Type B pancreatic cell (in vitro differentiated cells): ENCODE measurements at places on chromosomes 7 and 10.

- H3K36me3 ChIP-seq = no peaks in the 10 kb centered on the region
- H3K27me3 ChIP-seq = peaks cover 4% of the 10 kb centered on the region
- H3K4me3 ChIP-seq = no peak overlapping the region
- H3K27ac ChIP-seq = no peak overlapping the region
Observed at GRCh38 chr7:37262181-37262580, 186.5 kb downstream of the ELMO1 start.

DNA sequence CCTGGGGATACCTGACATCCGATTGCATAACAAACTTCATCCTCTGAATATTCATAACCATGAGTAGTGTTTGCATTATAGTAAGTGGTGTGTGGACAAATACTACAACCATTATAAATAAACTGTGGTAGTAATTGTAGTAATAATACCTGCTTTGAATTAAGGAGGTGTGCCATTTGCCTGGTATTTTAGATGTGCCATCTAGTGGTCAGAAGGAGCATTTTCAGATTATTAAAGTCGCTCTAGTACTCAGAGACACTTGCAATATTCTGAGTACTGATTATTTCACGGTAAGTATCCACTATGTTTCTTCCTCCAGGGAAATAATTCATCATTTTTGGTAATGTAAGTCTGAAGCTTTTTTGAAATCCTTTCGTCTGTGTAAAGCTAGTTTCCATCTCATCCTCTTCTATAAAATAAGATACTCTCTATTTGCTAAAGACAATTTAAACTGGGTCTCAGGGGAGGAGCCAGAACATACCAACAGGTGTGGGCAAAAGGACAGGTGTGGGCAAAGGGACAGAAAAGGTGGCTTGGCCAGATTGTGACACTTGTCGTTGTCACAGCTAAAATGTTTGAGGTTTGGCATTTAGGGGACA lies 115.3 kb upstream of the WDR11 start:
- H3K27me3 ChIP-seq = peaks cover 28% of the 10 kb centered on the region
- no peak for DNase-seq
- no peaks in the 10 kb centered on the region for H3K4me1 ChIP-seq
- H3K4me3 ChIP-seq = no peak overlapping the region
- H3K27ac ChIP-seq = no peak overlapping the region

DNA sequence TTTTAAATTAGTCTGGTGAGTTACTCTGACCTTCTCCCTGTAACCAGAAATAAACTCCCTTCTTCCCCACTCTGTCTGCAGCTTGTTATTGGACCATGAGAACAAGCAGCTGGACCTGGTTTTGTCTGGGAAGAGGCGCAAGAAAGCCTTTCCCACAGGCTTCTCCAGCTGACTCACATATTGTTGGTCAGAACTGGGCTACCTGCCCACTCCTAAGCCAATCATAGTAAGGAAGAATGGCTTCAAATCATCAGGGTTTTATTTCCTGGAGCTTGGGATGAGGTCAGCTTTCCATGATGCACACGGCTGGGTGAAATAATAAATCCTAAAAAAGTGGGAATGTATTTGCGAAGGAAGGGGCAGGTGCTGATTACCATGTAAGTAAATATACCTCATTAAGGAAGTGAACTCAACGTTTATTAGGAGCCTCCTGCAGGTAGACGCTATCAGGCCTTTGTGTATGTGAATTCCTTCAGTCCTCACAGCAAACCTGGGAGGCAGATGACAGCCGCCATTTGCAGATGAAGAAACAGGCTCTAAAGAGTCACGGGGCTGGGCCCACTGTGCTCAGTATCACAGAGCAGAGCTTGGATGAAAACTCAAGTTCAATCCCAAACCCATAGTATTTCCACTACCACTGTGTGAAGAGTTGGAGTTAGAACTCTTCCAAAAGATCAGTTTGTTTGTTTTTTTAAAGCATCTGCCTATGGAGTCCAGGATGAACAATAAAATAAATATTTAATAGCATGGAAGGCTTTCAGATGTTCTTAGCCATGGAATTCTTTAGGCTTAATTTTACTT lies 32.8 kb downstream of the IL15RA start:
- H3K27ac ChIP-seq = no peak overlapping the region
- H3K27me3 ChIP-seq = peaks cover 12% of the 10 kb centered on the region
- no peaks in the 10 kb centered on the region for H3K36me3 ChIP-seq
- H3K4me3 ChIP-seq = no peak overlapping the region
- H3K4me1 ChIP-seq = peaks cover 4% of the 10 kb centered on the region

GRCh38 chr10:76191336-76191735 lies 759.9 kb downstream of the LRMDA start:
- peak overlapping the region; percentile 17 for H3K4me3 ChIP-seq
- peaks cover 30% of the 10 kb centered on the region for H3K27me3 ChIP-seq
- peaks cover 36% of the 10 kb centered on the region for H3K4me1 ChIP-seq
- H3K27ac ChIP-seq = peak overlapping the region; percentile 78
- DNase-seq = no peak
- H3K36me3 ChIP-seq = no peaks in the 10 kb centered on the region

- H3K27ac ChIP-seq = no peak overlapping the region
- DNase-seq = no peak
- H3K4me3 ChIP-seq = no peak overlapping the region
Observed at GRCh38 chr10:49830016-49830415, 67.9 kb upstream of the OGDHL start.

DNA sequence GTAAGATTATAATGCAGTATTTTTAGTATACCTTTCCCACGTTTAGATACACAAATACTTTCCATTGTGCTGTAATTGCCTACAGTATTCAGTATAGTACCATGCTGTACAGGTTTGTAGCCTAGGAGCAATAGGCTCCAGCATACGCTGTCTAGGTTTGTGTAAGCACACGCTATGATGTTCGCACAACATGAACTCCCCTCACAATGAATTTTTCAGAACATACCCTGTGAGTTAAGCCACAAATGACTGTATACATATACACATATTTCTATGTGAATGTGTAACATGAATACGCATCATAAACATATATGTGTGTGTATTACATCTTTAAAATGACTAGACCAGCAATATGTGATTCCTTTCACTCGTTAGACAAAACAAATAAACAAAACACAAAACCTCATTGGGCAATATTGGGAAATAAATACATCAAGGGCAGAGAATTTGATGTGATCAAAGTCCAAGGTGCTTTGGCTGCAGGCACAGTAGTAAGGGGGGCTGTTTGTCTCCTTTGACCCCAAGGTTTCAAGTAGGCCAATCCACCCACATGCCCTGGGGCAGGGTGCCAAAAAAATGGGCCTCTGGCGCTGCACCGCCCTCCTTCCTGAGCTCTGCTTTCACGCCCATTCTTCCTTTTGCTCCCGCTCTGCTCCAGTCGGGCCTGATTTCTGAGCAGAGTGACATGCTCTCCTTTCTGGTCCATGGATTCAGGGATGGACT lies 33.9 kb downstream of the CHN2 start:
- DNase-seq = no peak
- H3K27ac ChIP-seq = no peak overlapping the region
- H3K27me3 ChIP-seq = no peaks in the 10 kb centered on the region
- peaks cover 4% of the 10 kb centered on the region for H3K36me3 ChIP-seq
- peaks cover 23% of the 10 kb centered on the region for H3K4me1 ChIP-seq
- no peak overlapping the region for H3K4me3 ChIP-seq

DNA sequence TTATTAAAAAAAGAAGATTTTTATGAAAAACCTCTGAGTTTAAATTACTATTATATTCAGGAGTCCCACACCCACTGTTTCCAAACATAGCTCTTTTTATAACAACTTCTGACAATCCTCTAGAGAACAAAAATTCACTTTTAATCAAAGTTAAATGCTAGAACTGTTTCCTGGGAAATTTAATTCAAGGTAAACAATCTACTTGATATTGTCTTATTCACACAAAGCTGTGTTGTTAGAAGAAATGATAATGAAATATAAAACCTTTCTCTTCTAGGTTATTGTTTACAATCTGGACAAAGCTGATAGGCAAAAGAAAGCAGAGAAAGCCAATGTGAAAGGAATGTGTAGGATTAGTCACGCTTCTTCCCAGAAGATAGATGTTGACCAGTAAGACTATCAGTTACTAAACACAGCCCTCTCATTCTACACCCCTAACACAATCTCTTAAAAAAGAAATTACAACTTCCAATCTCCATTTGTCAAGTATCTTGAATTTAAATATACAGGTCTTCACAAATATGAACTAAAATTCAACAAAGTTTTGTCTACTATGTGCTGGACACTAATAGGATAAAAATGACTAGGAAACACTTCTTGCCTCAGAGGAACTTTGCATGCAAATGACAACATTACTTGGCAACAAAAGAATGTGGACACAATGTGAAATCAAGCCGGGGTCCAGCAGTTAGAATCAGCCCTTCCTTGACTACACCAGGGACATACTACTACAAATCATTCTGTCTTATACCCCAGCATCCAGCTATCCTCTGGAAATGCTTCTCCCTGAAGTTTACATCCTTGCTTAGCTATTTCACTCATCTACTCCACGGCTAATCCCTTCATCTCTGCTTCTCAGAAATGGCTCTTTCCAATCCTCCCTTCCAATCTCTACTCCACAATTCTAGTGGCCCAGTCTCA lies 123.7 kb downstream of the IMMP2L start:
- no peaks in the 10 kb centered on the region for H3K36me3 ChIP-seq
- peak overlapping the region; percentile 2 for H3K27ac ChIP-seq
- DNase-seq = no peak
- no peaks in the 10 kb centered on the region for H3K27me3 ChIP-seq
- peak overlapping the region; percentile 13 for H3K4me3 ChIP-seq
- peaks cover 11% of the 10 kb centered on the region for H3K4me1 ChIP-seq

DNA sequence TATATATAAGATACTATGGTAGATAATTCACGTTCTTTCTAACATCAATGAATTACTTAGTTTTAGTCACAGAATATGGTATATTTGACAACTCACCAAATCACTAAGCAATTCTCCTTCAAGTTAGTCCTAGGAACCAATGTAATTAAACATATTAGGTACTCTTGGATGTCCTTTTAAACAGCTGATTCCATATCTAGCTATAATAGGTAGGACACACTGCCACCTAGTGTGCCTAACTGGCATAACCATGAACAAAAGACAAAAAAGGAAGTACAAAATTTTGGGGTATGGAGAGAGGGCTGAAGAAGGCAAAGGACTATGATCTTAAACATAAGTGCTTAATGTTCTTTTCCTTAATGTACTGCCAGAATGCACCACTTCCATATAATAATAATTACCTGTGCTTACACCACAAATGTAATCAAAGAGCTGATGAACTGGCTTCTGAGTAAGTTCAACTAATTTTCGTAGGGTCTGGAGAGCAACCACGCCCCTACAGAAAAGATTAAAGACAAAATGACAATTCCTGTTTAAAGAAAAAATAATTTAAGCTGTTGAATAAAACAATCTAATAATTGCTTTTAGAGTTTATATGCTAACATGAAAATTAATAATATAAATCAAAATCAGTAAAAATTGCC lies 28.7 kb downstream of the PNPLA8 start:
- H3K36me3 ChIP-seq = peaks cover 10% of the 10 kb centered on the region
- no peak overlapping the region for H3K27ac ChIP-seq
- H3K4me1 ChIP-seq = no peaks in the 10 kb centered on the region

- no peak overlapping the region for H3K27ac ChIP-seq
- no peaks in the 10 kb centered on the region for H3K4me1 ChIP-seq
- H3K27me3 ChIP-seq = no peaks in the 10 kb centered on the region
- H3K36me3 ChIP-seq = no peaks in the 10 kb centered on the region
Observed at GRCh38 chr7:143490717-143491306, 13.1 kb downstream of the TAS2R41 start.

DNA sequence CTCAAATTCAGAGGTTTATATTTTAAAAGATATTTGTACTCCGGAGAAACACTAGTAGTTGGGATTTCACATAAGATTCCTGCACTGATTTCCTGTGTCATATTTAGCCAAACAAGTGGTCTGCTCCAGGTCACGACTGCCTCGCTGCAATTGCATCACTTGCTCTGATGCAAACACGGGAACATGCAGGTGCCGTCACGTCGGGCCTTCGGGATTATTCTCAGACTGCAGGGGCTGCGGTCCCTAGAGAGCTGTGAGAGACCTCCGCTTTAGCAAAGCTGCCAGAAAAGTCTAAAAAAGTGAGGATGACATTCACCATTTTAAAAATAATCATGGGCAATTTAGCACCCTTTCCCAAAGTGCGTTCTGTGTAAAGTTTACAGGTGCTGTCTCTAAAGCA lies 93.5 kb upstream of the DDC start:
- H3K36me3 ChIP-seq = no peaks in the 10 kb centered on the region
- H3K4me1 ChIP-seq = no peaks in the 10 kb centered on the region
- H3K27ac ChIP-seq = no peak overlapping the region
- H3K4me3 ChIP-seq = no peak overlapping the region
- H3K27me3 ChIP-seq = no peaks in the 10 kb centered on the region
- DNase-seq = no peak

DNA sequence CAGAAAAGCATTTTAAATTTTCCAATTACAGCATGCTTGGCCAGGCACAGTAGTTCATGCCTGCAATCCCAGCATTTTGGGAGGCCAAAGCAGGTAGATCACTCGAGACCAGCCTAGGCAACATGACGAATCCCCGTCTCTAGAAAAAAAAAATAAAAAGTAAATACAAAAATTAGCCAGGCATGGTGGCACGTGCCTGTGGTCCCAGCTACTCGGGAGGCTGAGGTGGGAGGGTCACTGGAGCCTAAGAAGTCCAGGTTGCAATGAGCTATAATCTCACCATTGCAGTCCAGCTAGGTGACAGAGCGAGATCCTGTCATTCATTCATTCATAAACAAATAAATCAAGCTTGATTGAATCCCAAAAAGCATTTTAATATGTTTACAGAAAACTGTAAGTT lies 234.9 kb downstream of the PARD3 start:
- peak overlapping the region; percentile 66 for H3K27ac ChIP-seq
- H3K27me3 ChIP-seq = no peaks in the 10 kb centered on the region
- no peak for DNase-seq
- H3K4me3 ChIP-seq = no peak overlapping the region
- H3K4me1 ChIP-seq = peaks cover 64% of the 10 kb centered on the region

GRCh38 chr7:142611566-142612236 lies 137.6 kb upstream of the PRSS1 start:
- H3K27ac ChIP-seq = no peak overlapping the region
- H3K36me3 ChIP-seq = no peaks in the 10 kb centered on the region
- H3K4me3 ChIP-seq = no peak overlapping the region
- H3K27me3 ChIP-seq = peaks cover 18% of the 10 kb centered on the region
- DNase-seq = no peak

GRCh38 chr7:128106821-128107220 lies 75.6 kb upstream of the LRRC4 start:
- H3K4me1 ChIP-seq = peaks cover 3% of the 10 kb centered on the region
- peaks cover 51% of the 10 kb centered on the region for H3K27me3 ChIP-seq
- H3K36me3 ChIP-seq = no peaks in the 10 kb centered on the region

GRCh38 chr7:7858559-7858958 lies 110.0 kb upstream of the GLCCI1 start:
- H3K27ac ChIP-seq = no peak overlapping the region
- no peak overlapping the region for H3K4me3 ChIP-seq
- no peaks in the 10 kb centered on the region for H3K27me3 ChIP-seq
- peaks cover 11% of the 10 kb centered on the region for H3K36me3 ChIP-seq
- DNase-seq = no peak

GRCh38 chr7:21336743-21337142 lies 91.1 kb upstream of the SP4 start:
- H3K27ac ChIP-seq = no peak overlapping the region
- DNase-seq = no peak
- no peak overlapping the region for H3K4me3 ChIP-seq

DNA sequence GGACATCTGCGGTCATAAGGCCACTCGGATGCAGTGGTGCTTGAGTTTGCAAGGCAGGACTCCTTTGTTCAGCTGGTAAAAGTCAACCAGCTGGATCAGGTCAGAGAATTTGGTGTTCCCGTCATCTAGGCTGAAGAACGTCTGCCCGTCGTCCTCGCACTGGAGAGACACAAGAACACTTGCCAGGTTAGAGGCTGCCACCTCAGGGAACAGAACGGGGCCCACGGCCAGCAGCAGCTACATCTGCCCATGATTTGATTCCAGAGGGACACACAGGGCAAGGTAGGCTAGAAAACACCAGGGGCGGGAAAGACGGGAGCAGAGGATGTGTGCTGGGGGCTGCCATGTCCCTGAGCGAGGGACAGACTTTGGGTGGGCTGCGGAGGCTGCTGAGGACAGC lies 27.7 kb upstream of the DDC start:
- H3K4me1 ChIP-seq = no peaks in the 10 kb centered on the region
- H3K36me3 ChIP-seq = peaks cover 31% of the 10 kb centered on the region
- peak; percentile 56 for DNase-seq
